ENCODE measurements at places on chromosomes 3 and 15.

- DNase-seq = no peak
These were observed 21.7 kb downstream of the SLMAP start for GRCh38 chr3:57777774-57778173.

- DNase-seq = peak; percentile 67
These were observed 19.8 kb upstream of the CELF6 start for GRCh38 chr15:72339777-72340177.

GRCh38 chr3:38227989-38228388 lies 37.6 kb upstream of the SLC22A13 start:
- no peak for DNase-seq

GRCh38 chr15:91995146-91995545 lies 141.6 kb downstream of the SLCO3A1 start:
- DNase-seq = no peak

DNA sequence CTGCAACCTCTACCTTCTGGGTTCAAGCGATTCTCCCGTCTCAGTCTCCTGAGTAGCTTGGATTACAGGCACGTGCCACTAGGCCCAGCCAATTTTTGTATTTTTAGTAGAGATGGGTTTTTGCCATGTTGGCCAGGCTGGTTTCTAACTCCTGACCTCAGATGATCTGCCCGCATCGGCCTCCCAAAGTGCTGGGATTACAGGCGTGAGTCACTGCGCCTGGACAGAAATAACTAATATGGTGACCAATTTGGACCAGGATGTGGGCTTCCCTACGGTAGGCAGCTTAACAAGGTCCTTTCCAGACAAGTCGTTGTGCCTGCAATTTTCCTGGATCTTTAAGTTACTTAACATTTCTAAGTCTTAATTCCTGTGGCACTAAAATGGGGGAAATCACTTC lies 14.8 kb downstream of the WDR53 start:
- DNase-seq = no peak

- DNase-seq = no peak
These were observed 35.0 kb upstream of the DENND4A start for GRCh38 chr15:65827065-65827464.

GRCh38 chr3:8869613-8870012 lies 93.7 kb downstream of the RAD18 start:
- no peak for DNase-seq

GRCh38 chr3:64901522-64901885 lies 213.7 kb upstream of the ADAMTS9 start:
- no peak for DNase-seq

All from OCI-M1 (cell line).